ENCODE measurements at places on chromosomes 16 and 17. TPM values are rescaled to one million over a fixed set of nuclear protein-coding genes. Genes with fewer than 3 reads are reported as not detected.

- DNase-seq: no peak
Observed at GRCh38 chr16:75579281-75579834, 13.2 kb downstream of the GABARAPL2 start.

- DNase-seq: no peak
Observed at GRCh38 chr17:80947200-80947940, 44.3 kb upstream of the CHMP6 start.

DNA sequence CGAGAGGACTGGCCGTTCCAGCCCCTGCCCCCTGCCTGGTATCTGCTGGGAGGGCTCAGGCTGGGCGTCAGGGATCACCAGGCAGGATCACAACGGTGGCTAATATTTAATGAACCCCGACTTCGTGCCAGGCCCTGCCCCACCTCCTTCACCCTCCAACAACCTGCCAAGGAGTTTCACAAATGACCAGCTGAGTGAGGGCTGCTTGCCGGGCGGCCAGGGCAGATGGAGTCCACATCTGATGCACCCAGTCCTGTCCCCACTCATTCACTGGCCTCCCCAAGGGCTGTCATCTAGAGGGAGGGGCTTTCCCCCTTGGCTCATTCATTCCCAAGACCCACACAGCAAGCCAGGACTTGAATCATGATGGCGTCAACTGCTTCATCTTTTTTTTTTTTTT lies 17.5 kb downstream of the UBALD1 start:
- no peak for DNase-seq

- DNase-seq: no peak
Observed at GRCh38 chr17:75976175-75976848, 2.7 kb downstream of the ACOX1 start.

DNA sequence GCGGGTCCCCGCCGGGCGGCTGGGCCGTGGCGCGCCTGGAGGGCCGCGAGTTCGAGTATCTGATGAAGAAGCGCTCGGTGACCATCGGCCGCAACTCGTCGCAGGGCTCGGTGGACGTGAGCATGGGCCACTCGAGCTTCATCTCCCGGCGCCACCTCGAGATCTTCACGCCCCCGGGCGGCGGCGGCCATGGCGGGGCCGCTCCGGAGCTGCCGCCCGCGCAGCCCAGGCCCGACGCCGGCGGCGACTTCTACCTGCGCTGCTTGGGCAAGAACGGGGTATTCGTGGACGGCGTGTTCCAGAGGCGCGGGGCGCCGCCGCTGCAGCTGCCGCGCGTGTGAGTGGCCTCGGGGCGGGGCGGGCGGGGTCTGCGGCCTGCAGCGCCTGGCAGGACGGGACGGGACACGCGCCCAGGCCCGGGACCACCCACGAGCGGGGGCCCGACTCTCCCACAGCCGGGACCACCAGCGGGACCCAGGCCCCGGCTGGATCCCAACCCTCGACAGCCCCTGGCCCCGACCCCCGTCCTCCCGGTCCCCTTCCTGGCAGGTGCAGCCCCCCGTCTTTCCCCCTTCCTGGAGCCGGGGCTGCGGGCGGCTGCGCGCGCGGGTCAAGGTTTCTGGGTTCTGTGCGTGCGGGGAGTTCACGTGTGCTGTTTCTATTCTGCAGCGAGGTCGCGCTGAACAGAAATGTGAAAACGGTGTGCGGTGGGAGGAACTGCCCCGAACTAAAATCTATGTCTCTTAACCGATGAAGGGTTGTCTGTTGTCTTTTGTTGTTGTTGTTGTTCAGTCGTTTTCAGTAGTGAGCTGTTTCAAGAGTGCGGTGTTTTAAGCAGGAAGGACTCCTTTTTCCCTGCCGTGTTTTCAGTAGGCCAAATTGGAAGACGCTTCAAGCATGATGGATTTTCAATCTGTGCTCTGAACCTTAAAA lies 705 bp downstream of the FOXK2 start:
- no peak for DNase-seq

DNA sequence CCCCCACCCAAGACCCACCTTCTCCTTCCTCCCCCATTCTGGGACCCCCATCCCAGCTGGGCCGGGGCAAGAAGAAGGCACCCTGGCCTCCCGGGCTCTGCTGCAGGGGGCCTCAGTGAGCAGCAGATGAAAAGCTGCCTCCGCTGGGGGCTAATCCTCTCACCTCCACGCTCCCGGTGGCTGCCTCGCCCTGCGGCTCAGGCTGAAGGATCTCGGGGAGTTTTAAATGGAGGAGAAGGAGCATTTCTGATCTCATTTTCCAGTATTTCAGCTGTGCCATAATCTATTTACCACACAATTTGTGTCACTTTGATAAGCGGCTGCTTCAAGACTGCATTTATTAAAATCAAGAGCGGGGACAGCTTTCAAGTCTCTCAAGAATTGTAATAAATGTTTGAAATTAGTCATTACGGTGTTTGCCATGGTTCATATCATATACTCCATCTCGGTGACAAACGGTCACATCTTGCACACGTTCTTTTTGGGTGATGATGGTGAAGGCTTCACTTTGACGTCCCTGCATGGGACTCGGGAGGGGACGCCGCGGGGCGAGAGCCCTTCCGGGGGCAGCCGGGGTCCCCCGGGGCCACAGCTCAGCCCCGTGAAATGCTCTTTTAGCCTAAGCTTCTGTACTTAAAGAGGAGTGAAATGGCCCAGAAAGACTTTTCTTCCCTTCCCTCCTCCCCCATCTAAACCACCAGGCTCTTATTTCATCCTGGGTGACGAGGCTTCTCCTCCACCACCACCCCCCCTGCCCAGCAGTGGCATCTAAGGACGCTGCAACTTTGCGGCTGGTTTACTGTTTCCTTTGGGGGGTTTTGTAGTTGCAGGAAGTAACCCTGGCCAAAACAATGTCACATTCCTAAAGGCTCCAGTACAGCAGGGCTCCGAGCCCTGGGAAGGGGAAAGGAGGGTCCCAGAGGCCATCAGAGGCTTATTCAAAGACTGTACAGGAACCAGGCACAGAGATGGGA lies 313.1 kb upstream of the TNRC6C start:
- no peak for DNase-seq

SSTR5 gene
- not detected for polyA plus RNA-seq

RAB40C gene
- polyA plus RNA-seq: 12.6 TPM

- no peak for DNase-seq
Observed at GRCh38 chr17:63138713-63139112, 172.7 kb downstream of the TANC2 start.

GRCh38 chr17:47949946-47950345 lies 7.7 kb downstream of the PRR15L start:
- no peak for DNase-seq

- no peak for DNase-seq
Observed at GRCh38 chr16:68090533-68090932, 5.4 kb downstream of the NFATC3 start.

DNA sequence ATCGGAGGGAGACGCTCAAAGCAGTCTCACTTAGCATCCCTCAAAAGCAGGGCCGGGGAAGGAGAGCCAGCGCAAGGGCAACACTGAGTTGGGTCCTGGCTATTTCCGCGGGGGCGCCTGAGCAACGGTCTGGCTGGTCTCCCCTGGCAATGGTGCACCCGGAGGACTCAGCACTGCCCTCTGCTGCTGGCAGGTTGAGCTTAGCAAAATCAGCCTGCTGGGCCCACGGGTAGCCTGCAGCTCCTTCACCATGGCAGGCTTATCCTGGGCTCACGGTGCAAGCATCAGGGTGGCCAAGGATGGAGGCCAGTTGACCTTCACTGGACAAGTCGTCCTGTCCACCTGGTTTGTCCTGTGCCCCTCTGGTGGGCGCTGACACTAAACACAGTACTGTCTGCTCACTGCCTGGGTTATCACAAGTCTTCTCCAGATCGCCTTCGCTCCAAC lies 14.4 kb upstream of the ALDH3A1 start:
- DNase-seq: no peak

CYGB gene
- 16.4 TPM for polyA plus RNA-seq

GRCh38 chr17:4978726-4979125 lies 8.7 kb downstream of the CAMTA2 start:
- DNase-seq: no peak

RTN4RL1 gene
- 1.5 TPM for polyA plus RNA-seq

SAMD14 gene
- 4.3 TPM for polyA plus RNA-seq

WNT3 gene
- polyA plus RNA-seq: 2.4 TPM

- DNase-seq: peak; percentile 32
Observed at GRCh38 chr16:74226338-74226954, 70.2 kb upstream of the PSMD7 start.

KRT36 gene
- polyA plus RNA-seq: not detected

DNA sequence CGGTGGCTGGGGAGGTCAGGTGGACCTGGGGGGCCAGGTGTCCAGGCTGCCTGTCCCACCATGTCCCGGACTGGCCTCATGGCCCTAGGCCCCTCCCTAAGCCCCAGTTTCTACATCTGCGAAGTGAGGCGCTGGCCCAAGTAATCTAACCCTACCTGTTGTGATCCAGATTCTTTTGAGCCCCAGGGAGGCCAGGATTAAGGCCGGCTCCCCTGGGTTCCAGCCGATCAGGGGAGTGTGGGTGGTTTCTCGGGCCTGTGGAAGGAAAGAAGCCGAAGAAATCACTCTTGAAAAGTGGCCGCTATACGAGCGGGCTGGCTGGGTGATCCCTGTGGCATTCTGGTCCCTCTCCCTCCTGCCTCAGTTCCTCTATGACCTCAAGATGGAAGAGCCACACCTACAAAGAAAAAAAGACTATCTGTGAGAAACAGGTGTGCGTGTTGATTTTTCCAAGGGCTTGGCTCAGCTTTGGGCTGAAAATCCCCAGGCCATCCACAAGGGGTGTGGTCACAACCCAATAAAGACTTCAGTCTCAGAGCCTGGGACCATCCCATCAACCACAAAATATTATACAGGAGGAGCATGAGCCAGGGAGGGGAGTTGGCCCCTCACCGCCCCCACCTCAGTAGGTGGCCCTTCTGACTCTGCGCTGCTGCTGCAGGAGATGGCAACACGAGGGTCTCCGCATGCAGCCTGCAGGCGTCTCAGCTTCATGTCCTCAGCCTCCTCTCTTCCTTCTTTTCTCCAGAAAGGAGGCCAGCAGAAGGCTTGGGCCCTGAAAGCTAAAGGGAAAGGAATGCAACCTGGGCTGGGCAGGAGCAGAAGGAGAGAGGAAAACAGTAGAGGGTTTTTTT lies 20.3 kb downstream of the GPR142 start:
- no peak for DNase-seq

- no peak for DNase-seq
Observed at GRCh38 chr16:31354394-31355291, at the start of gene ITGAX. Gene ITGAX, plus strand, starts transcription at chr16:31355176. Its CDS starts 79 bp downstream, at chr16:31355255.

DNA sequence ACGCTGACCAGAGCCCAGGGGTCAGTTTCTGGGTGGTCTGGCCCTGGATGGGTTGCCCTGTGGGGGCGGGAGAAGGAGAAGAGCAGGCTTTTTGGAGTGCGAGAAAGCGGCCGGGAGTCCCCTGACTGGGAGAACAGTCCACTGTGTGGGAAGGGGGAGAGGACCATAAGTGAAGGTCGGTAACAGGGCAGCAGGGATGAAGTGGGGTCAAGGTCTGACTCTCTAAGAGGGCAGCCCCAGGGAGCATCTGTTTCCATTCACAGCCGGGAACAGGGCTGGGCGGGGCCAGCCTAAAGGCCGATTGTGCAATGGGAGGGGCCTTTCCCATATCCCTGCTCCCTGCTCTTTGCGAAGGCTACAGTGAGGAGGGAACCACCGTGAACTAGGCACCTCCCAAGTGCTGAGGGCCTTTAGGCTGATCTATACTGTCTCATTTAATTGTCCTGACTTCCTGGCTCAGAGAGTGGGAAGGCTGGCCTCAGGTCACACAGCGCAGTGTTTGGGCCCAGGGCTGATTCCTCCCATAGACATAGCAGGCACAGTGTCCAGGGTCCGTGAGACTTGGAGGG lies 10.4 kb upstream of the WFDC1 start:
- no peak for DNase-seq

GRCh38 chr17:42694524-42694923 lies 12.2 kb downstream of the CNTNAP1 start:
- DNase-seq: no peak

TERB1 gene
- not detected for polyA plus RNA-seq

DNA sequence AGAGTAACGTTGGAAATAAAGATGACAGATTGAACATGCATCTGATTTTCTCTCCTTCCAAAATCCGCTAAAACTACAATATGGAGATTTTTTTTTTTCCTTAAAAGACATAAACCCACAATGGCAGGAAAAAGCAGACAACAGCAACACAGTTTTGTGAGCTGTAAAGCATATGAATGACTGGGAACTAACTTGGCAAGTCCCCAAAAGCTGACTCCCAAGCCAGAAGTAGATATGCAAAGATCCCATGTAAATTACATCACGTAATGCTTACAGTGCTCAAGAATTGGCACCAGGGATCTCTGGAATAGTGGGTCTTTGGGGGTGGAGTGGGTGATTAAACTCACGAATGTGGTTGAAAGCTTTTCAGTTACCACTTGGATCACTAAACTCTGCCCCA lies 106.6 kb downstream of the ELAC2 start:
- DNase-seq: no peak

DNA sequence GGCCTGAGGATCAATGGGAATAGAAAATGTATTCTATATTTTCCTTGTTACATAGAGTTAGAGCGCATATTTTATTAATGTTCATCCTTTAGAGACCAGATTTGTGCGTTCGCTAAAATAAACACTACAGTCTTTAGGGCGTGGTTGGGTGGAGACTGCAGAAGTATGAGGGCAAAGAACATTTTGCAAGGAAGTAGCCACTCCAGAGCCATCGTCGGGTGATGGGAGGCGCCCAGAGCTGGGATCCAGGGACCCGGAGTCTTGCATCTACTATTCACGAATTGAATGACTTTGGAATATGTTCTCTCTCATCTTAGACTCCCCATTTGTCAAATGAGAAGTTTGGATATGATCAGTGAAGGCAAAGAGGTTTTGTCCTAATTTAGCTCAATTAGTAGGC lies 154.2 kb upstream of the IRX6 start:
- DNase-seq: no peak

DNA sequence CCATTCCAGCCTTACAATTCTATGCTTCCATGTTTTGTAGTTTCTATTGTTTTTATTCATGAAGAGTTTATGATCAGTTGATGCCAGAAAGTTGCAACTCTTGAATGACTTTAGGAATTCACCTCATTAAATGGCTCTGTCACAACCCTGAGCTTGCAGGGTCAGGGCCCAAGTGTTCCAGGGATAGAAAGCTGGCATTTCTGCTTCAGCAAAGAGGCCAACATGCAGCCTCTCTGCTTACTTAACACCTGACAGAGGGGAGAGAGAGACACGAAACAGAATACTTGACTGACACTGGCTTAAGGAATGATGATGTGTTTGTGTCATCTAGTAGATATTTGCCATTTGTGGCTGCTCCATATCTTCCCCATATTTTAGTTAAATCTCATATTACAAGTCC lies 328.1 kb downstream of the CA10 start:
- no peak for DNase-seq

DNA sequence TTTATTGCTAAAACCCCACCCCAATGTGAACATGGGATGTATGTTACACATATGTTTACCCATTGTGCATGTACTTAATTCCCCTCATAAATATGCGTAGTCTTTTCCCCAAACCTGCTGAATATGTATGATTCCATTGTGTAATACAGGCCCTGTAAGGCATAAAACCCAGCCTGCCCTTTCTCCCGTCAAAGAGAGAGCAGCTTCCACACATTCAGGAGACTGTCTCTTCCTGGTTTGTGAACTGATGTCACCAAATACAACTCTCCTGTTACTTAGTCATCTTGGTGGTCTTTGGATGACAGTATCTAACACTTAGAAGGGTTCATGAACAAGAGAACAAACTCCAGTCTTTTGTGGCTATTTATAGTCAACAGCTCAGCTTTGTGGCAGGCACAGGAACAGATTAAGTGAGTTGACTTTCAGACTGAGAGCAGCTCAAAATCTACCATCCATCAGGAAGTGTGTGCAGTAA lies 24.7 kb upstream of the TMC7 start:
- no peak for DNase-seq

Measured in forelimb muscle (tissue), 1 donor.